GM12865 (cell line): ENCODE measurements at places on chromosomes 1 and 21.

GRCh38 chr1:200938955-200939354 lies 44.3 kb downstream of the INAVA start:
- no peak for DNase-seq

DNA sequence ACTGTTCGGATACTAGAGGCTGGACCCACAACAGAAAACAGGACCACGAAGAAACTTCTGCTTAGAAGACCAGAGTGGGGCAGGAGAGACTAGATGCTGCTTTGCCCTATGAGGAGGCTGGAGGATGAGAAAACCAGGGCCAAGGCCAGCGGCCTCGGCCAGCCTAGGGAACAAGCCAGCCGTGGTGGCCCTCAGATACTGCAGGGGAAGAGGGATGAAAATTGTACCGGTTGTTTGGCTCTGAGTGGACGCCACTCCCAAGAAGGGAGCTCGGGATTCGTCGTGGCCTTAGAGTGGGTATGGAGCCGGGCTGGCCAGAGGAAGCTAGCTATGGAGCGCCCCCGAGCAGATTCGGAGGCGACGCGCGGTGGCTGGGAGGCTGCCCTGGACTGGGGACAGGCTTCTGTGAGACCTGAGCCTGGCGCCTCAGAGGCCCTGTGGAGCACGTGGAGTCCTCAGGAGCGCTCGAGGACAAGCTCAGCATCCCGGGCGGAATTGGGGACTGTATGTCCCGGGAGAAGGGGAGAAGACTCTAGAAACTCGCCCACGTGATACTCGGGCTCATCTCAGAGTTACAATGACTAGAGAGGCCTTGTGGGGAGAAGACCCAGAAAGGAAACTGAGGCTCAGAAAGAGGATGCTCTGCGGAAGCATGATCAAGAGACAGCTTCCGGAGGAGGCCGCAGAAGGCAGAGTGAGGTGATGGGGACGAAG lies 2.8 kb downstream of the PRRX1 start:
- DNase-seq, result no peak

DNA sequence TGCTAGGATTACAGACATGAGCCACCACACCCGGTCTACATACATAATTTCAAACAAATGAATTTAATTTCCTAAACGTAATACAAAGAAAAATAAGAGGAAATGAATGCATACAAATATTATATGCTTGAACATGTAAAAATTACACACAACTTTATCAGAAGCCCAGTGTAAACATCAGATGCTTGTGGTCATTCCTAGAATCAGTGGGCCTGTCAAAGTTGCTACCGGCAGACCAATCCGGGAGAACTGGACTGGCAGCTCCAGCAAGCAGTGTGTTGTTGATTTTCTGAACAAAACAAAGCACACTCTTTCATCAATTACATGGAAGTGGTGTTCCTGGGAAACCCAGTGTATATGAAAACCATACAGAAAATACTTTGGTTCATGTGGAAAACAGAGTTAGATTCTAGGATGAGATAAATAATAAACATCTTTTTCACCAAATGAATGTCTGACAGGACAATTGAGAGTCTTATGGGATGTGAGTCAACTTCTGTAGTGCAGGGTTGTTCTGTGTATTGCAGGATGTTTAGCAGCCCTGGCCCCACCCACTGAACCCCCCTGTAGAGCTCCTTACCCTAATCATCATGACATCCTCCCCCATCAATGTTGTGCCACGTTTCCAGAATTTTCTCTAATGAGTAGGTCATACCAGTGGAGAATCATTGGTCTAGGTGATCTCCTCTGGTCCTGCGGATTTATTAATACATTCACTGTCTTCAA lies 33.8 kb downstream of the MFSD2A start:
- no peak for DNase-seq

GRCh38 chr1:4060850-4061249 lies 160.8 kb upstream of the C1orf174 start:
- no peak for DNase-seq

DNA sequence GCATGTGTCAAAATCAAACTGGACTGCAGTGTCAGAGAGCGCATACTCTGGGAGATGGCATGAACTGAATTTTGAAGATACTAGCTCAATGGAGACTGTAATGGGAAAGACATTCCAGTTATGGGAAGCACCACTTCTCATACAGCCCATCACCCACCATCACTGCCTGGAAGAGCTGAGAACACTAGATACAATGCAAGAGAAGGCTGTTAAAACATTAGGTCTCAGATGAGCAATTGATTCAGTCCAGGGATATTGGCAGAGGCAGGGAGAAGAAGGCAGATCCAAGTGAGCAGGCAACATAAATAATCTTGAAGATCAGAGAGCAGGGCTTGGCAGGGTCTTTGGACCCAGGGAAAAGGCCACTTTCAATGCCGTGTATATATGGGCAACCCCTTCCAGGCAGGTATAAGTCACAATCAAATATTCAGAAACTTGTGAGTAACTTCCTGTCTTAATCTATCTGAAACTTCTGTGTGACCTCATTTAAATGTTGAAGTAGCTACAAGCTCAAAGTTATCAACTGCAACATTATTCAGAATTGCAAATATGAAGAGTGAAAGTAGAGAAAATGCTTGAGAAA lies 290.3 kb upstream of the SGIP1 start:
- peak; percentile 33 for DNase-seq

DNA sequence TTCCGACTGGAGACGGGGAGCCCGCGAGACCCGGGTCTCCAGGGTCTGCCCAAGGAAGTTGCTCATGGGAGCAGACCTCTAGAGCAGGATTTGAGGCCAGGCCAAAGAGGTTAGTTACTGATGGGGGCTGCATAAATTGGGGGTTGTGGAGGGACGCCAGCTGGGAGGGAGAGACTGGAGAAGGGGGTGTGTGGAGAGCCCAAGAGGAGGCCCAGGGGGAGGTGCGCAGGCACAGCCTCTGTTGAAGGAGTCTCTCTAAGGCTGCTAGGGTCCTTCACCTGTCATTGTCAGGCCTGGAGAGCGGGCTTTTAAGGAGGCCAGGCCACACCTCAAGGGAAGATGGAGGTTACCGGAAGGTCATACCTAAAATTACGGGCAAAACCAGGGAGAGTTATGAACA lies 363 bp downstream of the PLA2G5 start:
- DNase-seq, result no peak

DNA sequence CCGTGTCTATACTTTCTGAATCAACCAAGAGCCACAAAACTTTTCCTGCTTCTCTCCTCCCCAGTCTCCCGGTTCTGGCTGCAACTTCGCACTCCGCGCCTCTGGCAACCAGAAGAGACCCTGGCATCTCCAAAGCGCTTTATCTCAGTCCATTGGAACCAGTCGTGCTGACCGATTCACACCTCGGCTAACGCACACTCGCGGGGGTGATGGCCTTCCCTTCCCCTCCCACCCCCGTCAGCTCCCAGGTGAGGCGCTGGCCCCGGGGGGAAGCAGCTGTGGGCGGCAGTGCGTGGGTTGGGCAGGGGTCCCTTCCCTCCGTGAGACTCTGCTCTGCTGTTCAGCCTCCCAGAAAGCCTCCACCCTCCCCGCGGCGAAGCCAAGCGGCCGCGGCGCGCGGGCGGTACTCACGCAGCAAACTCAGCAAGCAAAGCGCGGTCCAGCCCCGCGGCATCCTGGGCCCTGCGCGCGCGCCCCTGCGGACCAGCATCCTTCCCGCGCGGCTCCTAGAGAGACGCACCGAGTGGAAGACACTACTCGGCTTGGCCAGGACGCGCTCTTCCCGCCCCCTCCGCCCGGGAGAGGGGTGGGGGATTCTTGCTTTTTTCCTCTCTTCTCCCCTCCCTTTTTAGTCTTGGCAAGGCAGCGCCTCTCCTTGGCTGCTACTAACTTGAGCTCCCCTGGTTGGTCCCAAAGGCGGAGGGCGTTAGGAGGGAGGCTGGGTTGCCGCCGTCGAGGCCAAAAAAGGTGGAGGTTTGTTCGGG lies at the start of gene CD34:
Gene CD34, minus strand, starts transcription at position 535 of the 764 bp plus-strand sequence. Its CDS starts 45 bp downstream, at position 490.
- no peak for DNase-seq

DNA sequence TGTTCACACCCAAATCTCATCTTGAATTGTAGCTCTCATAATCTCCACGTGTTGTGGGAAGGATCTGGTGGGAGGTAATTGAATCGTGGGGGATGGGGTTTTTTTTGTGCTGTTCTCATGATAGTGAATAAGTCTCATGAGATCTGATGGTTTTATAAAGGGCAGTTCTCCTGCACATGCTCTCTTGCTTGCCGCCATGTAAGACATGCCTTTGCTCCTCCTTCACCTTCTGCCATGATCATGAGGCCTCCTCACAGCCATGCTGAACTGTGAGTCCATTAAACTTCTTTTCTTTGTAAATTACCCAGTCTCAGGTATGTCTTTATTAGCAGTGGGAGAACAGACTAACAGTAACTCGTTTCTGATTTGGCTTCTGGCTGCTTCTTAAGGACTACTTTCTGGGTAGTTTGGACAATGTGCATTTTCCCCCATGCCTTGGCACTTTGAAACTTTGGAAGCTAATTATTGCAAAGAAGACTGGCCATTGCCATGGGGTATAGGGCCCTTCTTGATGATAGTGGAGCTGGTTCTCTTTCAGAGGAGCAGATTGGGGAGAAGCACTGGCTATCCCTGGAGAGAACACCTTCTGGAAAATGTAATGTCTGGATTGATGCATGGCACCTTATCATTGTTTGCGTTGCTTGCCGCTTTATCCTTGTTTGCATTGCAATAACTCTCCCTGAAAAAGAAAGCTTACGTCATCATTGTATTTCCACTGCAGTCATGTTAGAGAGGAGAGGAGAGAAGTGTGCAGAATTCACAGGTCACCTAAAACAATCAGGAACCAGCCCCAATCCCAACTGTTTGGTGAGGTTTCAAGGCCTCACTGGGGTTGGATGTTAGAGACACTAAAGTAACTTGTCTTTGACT lies 5.9 kb downstream of the CNIH3 start:
- DNase-seq, result no peak

DNA sequence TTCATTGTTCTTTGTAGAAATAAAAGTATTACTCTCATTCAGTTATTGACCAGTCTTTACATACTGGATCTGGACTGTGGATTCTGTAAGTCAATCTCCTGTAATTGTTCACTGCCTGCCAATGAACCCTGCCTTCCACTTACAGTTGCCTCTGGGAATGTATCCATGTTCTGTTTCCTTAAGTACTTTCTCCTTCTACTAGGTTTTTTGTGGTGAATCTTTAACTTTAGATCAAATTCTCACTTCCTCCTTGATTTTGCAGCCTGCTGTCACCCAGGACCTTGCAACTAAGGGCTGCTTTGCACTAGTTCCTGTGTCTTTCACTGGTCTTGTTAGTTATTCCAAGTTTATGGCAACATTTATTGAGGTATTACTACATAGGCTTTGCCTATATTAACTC lies 28.2 kb upstream of the ANKRD13C start:
- peak; percentile 21 for DNase-seq

DNA sequence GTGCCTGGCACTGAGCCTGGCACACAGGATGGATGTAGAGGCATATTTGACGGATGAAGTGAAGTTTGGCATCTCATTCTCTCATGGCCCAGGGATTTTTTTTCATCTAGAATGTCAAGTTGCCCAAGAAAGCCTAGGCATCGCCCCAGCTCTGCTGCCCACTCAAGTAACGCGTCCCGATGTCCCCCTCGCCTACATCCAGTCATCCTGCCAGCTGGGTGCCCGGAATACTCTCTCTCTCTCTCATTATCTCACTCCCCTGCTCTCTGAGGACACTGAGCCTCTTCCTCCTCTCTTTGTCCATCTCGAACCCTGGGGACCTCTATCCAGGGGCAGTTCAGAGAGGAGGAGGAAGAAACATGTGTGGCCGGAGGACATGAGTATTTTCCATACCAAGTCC lies 142.3 kb upstream of the ZC3H12A start:
- no peak for DNase-seq

GRCh38 chr1:26994020-26994786 lies 711 bp downstream of the TRNP1 start:
- peak; percentile 26 for DNase-seq

DNA sequence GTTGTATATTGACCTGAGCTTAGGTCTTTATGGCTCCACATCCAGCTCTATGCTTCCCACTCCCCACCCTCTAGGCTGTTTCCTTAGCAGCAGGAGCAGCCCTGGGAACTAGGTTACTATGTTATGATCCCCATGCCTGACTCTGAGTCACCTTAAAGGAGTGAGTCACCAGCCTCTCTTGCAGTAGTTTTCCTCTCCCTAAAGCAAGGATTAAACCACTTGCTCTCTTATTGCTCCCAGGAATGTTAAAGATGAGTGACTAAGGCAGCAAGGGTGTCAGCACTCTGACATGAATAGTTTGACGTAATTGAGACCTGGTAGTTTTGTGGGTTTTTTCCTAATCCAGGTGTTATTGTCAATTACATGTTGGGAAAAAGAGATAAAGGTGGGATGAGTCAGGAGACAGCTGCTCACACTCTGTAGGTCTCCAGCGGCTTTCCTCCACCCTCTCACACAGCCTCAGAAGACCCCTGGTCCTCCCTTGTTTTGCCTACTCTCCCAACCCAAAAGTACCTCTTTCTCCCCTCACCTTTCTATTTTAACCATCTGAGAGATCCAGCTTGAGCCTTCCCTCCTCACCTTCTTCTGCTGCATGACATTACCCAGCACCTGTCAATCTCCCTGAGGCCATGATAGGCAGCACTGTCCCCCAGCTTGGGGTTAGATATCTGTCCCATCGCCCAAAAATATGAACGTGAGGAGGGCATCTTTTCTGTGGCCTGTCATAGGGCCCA lies 369.1 kb upstream of the VAMP3 start:
- DNase-seq, result no peak

- DNase-seq, result no peak
Observed at GRCh38 chr1:99331083-99331482, 66.8 kb downstream of the PLPPR4 start.

GRCh38 chr1:20114021-20114648 lies 5.2 kb downstream of the PLA2G2D start:
- no peak for DNase-seq

DNA sequence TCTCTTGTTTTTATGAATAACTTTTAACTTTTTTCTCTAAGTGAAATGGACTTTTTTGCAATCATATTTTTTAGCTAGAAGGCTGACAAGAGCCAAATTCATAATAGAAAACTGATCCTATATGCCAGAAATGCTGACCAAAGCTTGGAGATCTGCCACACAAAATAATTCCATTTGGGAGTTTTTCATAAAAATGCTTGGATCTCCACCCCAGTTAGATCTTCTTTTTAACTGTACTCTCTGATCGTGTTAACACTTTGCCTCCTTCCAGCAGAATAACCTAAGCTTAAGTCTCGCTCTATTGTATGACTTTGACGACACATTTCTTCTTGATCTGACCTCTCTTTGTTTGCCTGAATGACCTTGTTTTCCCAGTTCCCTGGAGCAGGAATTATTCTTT lies 16.8 kb downstream of the FLG2 start:
- DNase-seq, result no peak

DNA sequence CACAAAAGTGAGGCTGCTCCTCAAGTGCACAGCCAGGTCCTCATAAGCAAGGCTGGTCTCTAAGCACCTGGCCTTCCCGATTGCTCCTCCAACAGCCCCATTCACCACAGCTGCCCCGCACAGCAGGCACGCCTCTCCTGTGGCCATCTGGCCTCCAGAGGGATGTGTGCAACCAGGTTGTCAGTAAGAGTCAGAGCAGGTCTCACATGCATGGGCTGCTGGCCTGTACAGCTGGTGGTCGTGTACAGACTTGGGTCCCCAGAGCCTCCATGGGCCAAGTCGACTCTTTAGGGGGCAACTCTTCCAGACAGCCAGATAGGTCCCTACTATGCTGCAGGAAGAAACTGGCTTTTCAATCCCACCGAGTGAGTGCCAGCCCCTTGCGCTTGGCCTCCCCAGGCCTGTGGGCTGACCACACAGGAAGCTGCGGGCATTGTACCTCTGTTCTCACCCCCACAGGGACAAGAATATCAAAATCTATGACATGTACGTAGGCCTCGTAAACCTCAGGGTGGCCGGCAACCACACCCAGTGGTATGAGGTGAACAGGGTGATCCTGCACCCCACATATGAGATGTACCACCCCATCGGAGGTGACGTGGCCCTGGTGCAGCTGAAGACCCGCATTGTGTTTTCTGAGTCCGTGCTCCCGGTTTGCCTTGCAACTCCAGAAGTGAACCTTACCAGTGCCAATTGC lies 1.4 kb downstream of the PRSS38 start:
- no peak for DNase-seq
